ENCODE measurements at places on chromosomes 12 and 14.

DNA sequence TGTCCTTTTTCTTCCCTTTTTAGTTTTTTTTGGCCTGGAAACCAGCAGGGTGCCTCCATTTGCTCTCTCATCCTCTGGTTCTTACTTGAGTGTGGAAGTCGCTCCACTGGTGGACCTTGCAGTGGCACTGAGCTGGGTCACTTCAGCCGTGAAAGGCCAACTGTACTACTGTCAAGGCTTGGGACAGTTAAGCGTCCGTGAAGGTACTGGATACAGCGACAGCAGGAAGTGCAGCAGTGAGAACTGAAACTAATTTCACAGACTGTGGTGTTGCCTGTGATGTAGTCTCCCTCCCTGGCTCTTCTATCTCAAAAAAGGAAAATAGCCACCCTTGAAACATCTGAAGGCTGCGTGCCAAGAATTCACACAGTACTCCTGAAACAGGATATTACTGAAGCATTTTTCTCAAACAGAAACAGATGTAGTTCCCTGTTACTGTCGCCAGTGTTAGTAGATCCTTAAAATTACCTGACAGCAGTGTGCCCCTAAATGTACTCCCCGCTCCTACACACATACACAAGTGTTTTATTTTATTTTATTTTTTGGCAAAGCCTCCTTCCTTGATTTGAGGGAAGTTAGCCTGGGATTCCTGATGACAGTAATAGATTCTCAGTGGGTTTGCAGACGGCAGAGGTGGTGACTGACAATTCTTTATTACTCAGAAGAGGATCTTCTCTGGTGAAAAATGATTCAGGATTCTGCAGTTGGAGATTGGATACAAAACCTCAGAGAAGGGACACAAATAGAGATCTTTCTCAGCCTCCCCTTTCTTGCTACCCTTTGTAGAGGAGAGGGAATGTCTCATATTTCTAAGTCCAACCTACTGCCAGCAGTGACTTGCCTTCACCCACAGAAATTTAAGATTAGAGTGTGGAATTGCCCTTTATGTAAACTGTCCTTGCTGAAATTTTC lies 4.4 kb downstream of the SUSD6 start:
- no peak for DNase-seq

DNA sequence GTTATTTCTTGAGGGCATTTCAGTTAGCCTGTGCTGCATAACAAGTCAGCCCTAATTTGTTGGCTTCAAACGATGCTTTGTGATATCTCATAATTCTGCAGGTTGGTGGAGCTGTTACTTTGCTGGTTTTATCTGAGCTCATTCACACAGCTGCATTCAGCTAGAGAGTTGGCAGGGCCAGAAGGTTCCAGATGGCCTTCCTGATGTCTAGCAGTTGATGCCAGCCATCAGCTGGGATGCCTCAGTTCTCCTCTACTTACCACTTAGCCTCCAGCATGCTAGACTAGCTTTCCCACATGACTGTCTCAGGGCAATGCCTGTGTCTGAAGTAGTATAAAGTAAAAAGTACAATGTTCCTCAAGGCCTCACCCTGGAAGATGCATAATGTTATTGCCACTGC lies 130.6 kb downstream of the SLC35F4 start:
- no peak for DNase-seq

GRCh38 chr12:113184900-113185179 lies 438 bp downstream of the DDX54 start:
- peak; percentile 89 for DNase-seq

DNA sequence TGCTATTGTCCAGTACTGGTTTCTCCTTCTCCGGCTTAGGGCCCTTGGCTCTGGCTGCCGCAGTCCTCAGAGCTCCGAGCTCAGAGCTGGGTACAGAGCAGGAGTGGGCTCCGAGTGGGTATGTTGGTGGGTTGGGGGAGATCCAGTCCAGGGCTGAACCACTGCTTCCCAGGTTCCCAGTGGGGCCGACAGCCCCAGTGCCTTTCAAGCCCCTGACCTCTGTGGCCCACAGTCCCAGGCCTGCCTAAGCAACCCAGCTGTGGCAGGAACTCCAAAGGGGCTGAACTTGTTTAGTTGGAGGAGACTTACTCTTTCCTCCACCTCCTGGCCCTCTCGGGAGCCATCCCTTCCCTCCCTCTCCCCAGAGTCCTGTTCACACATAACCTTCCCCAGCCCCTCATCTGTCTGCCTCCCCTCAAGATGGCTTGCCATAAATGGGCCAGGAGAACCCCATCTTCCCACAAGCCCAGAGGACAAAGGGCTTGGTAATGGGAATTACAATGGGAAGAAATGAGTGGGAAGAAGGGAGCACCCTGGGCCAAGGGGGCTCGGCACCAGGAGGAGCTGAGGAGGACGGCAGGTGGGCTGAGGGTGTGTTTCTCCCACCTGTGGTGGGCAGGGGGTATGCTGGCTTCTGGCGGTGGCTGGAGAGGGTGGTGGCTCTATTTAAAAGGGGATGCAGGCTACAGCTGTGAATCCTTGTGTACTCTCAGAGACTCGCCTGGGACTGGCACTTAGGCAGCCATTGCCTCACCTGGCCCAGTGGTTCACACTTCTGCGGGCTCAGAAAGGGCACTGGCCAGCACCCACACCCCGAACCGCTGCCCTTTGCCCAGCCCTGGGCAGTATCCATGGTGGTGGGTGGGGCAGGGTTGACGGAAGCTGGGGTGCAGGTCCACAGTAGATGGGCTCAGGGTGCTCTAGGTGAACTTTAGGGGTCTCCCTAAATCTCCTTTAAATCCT lies 3.8 kb upstream of the MYH6 start:
- DNase-seq, result no peak

DNA sequence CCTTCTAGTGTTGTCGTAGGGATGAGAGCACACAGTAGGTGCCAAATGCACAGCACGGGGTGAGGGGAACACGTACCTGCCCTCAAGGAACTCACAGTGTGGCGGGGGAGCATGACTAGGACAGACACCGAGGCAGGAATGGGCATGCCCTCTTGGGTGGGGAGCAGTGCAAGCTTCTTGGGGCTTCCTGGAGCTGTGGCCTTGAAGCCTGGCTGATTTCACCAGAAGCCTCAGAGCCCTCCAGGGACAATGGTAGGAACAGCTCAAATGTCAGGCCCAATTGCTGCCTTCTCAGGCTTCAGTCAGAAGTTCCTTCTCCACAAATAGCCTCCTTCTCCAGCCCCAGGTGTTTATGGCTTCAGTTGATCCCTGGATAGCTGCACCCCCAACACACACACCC lies 43.4 kb downstream of the TEAD4 start:
- DNase-seq, result no peak

GRCh38 chr14:59455411-59455810 lies 9.8 kb downstream of the GPR135 start:
- no peak for DNase-seq

All from WTC11 (cell line).